ENCODE measurements at places on chromosomes 1 and 21.

GRCh38 chr1:61612602-61613001, 112.3 kb downstream of the TM2D1 start:
- no peak for DNase-seq

GRCh38 chr1:24118410-24119242, 6.7 kb upstream of the MYOM3 start:
- DNase-seq = no peak

DNA sequence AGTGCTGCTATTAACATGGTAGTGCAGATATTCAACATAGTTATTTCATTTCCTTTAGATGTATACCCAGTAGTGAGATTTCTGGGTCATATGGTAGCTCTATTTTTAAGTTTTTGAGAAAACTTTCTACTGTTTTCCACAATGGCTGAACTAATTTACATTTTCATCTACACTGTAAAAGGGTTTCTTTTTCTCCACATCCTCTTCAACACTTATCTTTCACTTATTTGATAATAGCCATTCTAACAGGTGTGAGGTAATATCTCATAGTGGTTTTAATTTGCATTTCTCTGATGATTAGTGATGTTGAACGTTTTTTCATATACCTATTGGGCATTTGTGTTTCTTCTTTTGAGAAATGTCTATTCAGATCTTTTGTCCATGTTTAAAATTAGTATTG, 149.8 kb downstream of the PDE4B start:
- DNase-seq = no peak

GRCh38 chr1:11391886-11392285, 87.1 kb upstream of the DISP3 start:
- no peak for DNase-seq

DNA sequence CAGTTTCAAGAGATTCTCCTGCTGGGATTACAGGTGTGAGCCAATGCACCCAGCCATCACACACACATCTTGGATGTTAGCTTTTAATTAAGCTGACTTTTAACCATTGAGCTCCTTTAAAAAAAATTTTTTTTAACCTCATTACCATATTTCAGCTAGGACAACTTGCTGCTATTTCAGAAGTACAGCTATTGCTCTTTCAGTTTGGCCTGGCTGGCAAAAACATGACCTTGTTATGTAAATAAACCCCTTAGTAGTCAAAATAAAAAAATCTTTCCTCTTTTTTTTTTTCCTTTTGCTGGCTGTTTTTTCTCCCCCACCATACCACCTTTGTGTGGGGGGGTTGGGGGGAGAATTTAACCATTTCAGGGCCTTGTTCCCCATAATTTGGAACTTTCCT, 49.9 kb downstream of the ZMYM1 start:
- no peak for DNase-seq

DNA sequence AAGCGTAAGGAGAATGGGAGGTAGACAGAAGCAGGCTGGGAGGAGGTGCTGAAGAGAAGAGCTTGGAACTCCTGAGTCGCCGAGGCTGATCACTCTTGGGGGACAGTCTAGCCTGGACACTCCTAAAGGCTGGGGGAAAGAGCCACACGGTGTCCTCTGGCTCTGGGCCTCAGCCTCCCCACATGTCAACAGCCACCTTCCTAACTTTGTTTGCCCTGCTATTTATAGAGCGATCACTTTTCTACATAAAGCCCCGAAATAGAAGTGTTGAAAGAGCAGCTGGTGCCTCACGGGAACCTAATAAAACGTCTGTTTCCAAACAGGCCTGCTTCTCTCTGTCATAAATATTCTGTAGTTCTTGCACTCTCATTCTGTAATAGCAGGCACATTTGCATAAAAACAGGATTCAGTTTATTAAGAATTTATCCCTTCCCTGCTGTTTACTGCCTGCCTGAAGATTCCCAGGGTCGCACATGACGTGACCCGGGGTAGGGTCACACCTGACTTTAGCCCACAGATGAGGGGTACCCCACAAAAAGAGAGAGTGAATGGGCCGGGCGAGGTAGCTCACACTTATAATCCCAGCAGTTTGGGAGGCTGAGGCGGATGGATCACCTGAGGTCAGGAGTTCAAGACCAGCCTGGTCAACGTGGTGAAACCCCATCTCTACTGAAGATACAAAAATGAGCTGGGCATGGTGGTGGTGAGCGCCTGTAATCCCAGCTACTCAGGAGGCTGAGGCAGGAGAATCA, 212.5 kb downstream of the TOMM20 start:
- DNase-seq = no peak

DNA sequence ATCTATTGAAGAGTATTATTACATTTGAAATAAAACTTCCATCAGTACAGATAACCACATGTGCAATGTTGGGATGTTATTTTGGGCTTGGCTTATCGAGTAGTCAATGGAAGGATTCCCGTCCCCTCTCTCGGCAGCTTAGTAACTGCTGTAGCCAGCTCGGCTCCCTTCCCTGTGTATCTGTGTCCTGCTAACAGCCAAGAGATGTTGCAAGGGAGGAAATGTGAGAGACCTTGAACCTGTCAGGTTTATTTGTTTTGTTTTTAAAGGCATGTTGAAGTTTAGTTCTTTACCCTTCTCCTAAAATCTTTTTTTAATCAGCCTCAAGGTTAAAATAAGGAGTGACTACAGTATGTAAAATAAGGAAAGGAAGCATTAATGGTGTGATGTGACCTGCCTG, 13.6 kb upstream of the TARS2 start:
- DNase-seq = no peak

DNA sequence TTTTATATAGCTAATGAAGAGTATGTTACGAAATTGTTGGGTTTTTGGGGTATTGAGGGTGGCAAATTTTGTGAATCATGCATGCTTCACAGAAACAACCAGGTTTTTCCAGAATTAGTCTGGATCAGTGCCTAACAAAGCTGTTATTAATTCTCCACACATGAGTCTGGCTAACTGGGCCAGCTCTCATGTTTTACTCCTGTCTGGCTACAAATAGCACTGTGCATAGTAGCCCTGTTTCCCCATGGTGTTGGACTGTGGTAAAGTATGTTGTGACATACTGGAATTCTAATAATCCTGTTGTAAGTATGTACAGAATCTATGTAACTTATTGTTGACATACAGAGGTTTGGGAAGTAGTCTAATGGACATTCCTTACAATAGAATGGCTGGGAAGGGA, 35.8 kb downstream of the S100B start:
- DNase-seq = no peak

GRCh38 chr1:63931468-63931867, 157.7 kb downstream of the ROR1 start:
- DNase-seq = no peak

DNA sequence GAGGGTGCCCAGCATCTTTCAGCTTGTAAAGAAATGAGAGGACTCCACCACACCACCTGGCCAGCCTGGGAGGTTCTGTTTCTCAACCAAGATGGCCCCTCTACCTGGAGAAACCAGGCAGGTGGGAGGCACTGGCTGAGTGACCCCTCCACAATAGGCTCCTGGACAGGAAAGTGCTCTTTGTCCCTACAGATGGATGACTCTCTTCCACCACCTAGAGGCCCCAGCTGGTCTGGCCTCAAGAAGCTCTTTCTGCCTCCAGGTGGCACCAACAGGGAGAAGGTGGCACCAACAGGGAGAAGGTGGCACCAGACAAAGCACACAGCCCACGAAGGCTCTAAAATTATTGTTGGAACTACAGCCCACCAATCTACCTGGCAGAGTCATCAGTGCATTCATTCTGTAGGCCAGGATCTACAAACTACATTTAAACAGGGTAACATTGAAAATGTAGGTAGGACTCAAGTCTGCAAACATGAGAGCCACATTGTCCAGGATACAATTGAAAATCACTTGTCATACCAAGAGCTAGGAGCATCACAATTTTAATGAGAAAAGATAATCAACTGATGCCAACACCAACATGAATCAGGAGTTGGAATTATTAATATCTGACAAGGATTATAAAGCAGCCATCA, 14.4 kb downstream of the TMPRSS3 start:
- DNase-seq = peak; percentile 76

GRCh38 chr1:203768256-203768655, 3.3 kb downstream of the LAX1 start:
- DNase-seq = peak; percentile 28
